ENCODE measurements at places on chromosomes 6 and 20. TPM values are rescaled to one million over a fixed set of nuclear protein-coding genes. Genes with fewer than 3 reads are reported as not detected.

Gene SNPH
- total RNA-seq = 6.4 TPM

Gene BTN1A1
- not detected for total RNA-seq

Gene COQ3
- 14.0 TPM for total RNA-seq

Gene SLC12A5
- total RNA-seq = not detected

Gene MTO1
- total RNA-seq = 23.5 TPM

Gene PROKR2
- not detected for total RNA-seq

Gene CRYBG1
- total RNA-seq = 8.2 TPM

Gene PNPLA1
- total RNA-seq = not detected

Gene NHSL1
- total RNA-seq = 9.9 TPM

Gene C6orf141
- total RNA-seq = 2.0 TPM

Gene BCAS1
- not detected for total RNA-seq

Gene POPDC3
- 7.7 TPM for total RNA-seq

Gene CPNE1
- 95.6 TPM for total RNA-seq

Gene EFHC1
- 15.2 TPM for total RNA-seq

Gene BMP2
- 2.2 TPM for total RNA-seq

Gene PDE7B
- 5.6 TPM for total RNA-seq

Gene PTCRA
- total RNA-seq = not detected

Gene C6orf58
- total RNA-seq = not detected

Gene IL17F
- total RNA-seq = not detected

Gene C20orf96
- total RNA-seq = 2.8 TPM

Gene SAPCD1
- 5.8 TPM for total RNA-seq

Gene MAFB
- total RNA-seq = 1.0 TPM

Gene SMOC2
- not detected for total RNA-seq

Gene PRSS16
- not detected for total RNA-seq

All from bronchus fibroblast of lung (primary cell).